ENCODE measurements at places on chromosomes 7 and 10.

DNA sequence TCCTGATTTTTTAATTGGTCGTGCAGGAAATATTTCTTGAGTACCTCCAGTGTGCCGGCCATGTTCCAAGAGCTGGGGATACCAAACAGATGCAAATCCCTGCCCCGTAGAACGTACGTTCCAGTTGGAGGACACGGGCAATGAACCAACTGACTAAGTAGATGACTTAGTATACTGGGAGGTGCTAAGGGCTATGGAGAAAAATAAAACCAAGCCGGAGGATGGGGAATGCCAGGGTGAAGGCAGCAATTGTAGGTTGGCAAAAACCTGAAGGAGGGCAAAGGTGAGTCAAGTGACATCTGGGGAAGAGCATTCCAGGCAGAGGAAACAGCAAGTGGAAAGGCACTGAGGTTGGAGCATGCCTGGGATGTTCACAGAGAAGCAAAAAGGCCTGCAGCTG is 6.8 kb upstream of the VSIR start:
- DNase-seq = no peak

DNA sequence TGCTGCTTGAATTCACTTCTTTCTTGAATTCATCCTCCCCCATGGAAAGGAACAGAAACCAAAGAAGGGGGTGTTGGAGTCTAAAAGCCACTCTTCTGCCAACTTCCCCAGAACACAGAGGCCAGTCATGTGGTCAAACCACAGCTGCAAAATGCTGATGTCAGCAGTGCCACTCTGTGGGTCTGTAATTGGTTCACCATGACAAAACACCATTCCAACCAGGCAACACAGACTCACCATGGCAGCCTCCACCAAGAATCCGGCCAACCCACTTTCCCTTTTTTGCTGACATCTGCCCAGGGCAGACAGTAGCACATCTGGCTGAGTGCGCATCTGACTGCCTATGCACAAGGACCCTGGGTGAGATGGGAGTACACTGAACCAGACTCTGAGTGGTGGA is 16.8 kb downstream of the OSBPL3 start:
- DNase-seq = no peak

DNA sequence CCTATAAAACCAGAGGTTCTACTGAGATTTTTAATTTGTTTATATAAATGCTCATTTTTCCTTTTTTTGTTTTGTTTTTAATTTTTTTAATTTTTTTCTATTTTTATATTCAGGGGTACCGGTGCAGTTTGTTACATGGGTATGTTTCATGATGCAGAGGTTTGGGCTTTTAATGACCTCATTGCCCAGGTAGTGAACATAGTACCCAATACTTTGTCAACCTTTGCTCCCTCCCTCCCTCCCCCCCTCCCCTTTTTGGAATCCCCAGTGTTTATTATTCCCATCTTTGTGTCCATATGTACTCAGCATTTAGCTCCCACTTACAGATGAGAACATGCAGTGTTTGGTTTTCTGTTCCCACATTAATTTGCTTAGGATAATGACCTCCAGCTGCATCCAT is 94.4 kb upstream of the NEBL start:
- DNase-seq = no peak

- no peak for DNase-seq
Measured at GRCh38 chr10:100972115-100972903, 3.0 kb downstream of the SEMA4G start.

- no peak for DNase-seq
Measured at GRCh38 chr7:29065181-29065857, 81.0 kb downstream of the CPVL start.

- no peak for DNase-seq
Measured at GRCh38 chr7:21184942-21185652, 242.8 kb upstream of the SP4 start.

- no peak for DNase-seq
Measured at GRCh38 chr7:69624435-69625230, 26.4 kb downstream of the AUTS2 start.

DNA sequence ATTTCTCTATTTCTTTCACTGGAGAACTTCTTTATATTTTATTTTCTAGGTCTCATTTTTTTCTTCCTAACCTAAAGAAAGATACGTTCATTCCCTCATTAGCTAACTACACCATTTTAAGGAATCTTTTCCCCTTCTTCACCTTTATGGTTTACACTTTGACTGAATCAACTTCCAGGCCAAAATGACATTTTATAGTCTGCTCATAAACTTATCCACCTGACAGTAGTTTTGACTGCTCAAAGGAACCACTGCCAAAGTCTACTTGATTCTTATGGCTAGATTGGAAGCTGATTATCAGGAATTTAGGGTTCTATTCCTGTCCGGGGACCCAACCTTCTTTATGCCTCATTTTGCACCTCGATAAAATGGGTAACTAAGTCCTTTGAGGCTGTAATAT is 73.0 kb upstream of the FOXP2 start:
- DNase-seq = no peak

- DNase-seq = no peak
Measured at GRCh38 chr10:77978360-77978759, 51.0 kb downstream of the POLR3A start.

DNA sequence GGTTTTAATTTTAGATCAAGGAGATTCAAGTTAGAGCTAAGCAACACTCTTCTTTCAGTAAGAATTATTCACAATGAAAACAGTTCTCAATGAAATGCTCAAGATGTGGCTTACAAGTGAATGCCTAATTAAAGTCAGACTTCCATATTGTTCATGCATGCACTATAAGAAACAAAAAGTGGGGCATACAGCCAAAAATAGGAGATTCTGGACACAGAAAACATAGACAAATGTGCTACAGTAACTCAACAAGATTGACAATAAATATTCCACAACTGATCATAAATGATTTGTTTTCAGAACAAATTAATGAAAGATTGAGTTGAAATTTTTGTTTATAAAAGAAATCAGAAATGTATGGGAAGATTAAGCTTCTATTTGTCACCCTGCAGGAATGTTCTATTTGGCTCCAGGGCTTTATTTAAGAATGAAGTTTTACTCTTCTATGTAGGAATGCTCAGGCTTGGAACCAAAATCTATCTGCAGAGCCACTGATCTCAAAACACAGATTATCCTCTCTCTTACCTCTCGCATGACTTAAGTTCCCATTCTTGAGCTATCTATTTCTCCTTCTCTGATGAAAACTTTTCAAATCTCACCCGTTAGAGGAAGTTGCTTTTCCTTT is 89.0 kb upstream of the PIP4K2A start:
- no peak for DNase-seq

GRCh38 chr7:96921771-96922170 is 83.6 kb upstream of the DLX6 start:
- DNase-seq = no peak

DNA sequence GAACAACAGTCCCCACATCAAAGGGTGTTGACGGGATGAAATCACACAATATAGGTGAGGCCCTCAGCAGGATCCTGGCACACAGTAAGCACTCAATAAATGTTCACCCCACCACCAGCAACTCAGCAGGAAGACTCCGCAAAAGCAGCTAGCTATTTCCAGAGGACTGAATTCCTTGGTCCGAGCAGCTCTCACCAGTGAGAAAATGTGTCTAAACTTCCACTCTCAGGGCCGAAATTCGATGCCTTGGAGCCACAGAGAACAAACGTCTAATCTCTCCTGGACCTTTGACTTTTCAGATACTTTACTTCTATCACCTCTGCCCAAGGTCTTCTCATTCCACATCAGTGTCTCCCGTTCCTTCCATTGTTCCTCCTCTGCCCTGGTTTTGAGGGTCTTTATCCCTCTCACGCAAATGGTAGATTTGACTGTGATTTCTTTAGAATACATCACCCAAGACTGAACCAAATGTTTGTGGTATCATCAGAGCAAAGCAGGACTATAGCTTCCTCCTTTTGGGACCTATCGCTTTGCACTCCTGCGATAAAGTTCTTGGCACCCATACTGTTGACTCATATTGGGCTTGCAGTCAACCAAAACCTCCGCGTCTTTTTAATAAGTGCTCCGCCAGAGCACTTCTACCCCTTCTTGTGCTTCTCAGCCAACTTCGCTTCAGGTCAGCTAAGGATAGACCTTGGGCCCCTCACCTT is 903 bp upstream of the NT5C2 start:
- no peak for DNase-seq

- DNase-seq = no peak
Measured at GRCh38 chr10:118036281-118036875, 10.4 kb downstream of the RAB11FIP2 start.

- no peak for DNase-seq
Measured at GRCh38 chr10:94353336-94353735, 9.4 kb downstream of the NOC3L start.

DNA sequence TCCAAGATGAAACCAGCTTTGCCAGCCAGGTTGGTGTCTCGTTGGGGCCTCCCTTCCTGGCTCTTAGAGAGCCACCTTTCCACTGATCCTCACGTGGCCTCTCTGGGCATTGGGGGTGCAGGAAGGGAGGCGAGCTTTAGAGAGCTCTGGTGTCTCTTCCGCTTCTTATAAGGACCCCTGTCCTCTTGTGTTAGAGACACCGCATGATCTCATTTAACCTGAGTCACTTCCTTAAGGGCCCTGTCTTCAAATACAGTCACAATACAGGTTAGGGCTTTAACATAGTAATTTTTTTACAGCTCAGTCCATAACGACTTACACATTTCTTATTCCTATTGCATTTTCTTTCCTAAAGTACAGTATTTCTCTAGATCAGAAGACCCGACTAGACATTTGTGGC is 535.8 kb downstream of the SDK1 start:
- DNase-seq = no peak

DNA sequence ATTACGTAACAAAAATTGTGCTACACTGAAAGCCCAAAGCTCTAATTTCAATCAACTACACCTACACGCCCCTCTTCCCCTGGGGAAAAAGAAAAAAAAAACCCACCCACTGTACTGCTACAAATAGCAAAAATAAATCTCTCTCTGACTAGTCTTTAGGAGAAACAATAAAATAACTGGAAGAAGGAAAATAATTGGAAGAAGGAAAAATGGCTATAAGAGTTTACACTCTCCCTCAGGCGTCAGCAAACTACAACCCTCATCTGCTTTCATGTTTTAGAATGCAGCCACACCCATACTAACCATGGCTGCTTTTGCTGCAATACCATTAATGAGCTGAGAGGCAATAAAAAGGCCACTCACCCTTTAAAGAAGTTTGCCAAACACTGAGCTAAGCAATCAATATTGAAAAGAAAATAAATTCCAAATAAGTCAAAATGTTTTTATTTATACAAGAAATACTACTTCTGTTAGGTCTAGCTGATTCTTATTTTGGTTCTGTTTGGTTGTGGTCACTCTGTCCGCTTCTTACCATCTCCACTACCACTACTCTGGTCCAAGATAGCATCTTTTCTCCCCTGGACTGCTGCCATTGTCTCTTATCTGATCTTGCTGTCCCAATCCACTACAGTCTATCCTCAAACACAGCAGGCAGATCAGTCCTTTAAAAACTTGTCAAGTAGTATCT is 3.8 kb downstream of the MINDY3 start:
- DNase-seq = no peak

DNA sequence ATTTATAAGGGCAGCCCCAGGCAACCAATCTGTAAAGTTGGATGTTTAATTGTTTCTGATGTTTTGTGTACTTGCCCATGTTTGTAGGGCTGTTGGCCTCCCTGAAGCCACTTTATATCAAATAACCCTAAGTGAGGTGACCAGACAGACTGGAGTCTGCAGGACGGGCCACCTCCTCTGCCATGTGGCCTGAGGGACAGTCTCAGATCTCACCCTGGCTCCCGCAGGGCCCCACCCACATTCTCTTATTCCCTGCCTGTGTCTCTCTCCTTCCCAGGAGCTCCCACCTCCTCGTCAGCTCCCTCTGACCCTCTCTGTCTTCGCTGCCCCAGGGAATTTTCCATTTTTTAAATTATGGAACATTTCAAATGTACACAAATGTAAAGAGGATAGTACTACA is 9.5 kb upstream of the C10orf71 start:
- no peak for DNase-seq

DNA sequence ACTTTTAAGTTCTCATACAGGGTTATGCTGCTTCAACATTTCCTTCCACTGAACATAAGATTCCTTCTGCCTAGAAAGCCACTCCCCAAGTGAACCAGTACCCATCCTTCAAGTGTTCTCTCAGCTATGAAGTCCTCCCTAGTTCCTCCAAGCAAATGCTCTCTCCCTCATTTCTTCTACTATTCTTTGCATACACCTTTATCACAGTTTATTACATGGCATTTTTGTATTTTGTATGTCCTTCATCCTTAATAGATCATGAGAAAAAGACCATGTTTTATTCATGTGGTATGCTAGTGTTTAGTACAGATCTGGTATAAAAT is 1.9 kb downstream of the SYPL1 start:
- DNase-seq = no peak

Data from stimulated activated CD4-positive, alpha-beta T cell treated with anti-CD3 and anti-CD28 coated beads, Interleukin-1b, Interleukin-23, amount 100 ng/mL, for 24 hours (primary cell).